ENCODE measurements at places on chromosomes 1 and 21.

- no peak for DNase-seq
Observed at GRCh38 chr1:240768979-240769378, 157.0 kb upstream of the GREM2 start.

GRCh38 chr1:174000371-174000770 lies 21.8 kb downstream of the RC3H1 start:
- no peak for DNase-seq

- DNase-seq, result no peak
Observed at GRCh38 chr1:227035316-227035715, 95.2 kb downstream of the COQ8A start.

DNA sequence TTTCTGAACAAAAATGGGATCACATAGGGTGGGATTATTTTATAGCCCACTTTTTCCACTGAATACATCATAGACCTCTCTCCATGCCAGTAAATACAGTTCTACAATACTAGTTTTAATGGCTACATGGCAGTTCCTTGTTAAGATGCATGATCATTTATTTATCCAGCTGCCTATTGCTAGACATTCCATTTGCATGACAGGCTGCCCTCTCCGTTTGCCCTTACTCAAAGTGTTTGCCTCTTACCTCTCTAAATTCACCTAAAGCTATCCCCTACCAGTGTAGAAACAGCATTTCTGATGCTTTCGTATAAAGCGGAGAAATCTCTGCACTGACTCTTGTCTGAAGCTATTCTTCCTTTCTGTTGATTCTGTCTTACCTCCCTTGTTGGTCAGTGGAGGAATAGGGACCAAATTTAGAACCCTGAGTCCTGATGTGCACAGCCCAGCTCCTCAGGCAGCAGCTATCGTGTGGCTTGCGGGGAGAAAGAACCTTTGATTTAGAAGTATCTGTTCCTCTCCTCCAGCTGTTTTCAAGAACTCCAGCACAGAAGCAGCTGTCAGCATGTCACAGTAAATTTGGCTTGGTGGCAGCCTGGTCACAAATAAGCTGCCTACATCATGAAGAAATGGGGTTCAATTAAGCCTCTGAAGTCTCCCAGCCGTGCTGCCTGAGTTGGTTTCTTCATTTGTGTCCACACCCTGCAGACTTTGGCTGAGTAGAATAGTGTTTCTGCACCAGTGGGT lies 337.3 kb downstream of the PRDM2 start:
- no peak for DNase-seq

- no peak for DNase-seq
Observed at GRCh38 chr1:247400685-247401084, 15.3 kb upstream of the NLRP3 start.

GRCh38 chr1:90318431-90318830 lies 323.5 kb downstream of the ZNF326 start:
- DNase-seq, result no peak

- no peak for DNase-seq
Observed at GRCh38 chr1:247334378-247335133, 2.9 kb upstream of the ZNF496 start.

DNA sequence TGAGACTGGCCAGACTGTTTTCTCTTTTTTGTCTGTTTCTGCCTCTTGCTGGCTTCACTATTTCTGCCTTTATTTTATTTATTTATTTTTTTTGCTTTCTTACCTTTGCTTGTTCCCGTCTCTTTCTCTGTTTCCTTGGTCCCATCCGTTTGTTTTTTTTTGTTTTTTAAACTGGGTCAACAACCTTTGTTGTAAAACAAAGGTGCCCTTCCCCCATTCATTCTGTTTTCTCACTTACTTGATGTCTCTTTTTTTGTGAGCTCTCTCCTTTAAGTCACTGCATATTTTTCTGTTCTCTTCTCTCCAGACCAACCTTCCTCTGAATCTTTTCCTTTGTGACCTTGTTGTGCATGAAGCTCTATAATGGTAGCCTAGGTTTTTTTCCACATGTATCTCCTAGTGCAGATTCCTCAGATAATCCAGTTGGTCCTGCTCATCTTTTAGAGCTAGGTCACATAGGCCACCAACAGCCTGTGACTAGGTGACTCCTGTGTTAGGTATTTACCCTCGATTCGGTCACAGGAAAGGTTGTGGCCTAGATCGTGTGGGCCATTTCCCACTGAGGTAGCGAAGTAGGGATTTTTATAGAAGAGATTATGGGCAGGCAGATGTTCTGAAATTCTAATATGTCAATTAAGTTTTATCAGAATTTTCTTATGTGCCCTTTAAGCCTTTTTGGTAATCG lies 15.9 kb downstream of the GNAI3 start:
- no peak for DNase-seq

- no peak for DNase-seq
Observed at GRCh38 chr1:52706941-52707926, 9.1 kb upstream of the COA7 start.

DNA sequence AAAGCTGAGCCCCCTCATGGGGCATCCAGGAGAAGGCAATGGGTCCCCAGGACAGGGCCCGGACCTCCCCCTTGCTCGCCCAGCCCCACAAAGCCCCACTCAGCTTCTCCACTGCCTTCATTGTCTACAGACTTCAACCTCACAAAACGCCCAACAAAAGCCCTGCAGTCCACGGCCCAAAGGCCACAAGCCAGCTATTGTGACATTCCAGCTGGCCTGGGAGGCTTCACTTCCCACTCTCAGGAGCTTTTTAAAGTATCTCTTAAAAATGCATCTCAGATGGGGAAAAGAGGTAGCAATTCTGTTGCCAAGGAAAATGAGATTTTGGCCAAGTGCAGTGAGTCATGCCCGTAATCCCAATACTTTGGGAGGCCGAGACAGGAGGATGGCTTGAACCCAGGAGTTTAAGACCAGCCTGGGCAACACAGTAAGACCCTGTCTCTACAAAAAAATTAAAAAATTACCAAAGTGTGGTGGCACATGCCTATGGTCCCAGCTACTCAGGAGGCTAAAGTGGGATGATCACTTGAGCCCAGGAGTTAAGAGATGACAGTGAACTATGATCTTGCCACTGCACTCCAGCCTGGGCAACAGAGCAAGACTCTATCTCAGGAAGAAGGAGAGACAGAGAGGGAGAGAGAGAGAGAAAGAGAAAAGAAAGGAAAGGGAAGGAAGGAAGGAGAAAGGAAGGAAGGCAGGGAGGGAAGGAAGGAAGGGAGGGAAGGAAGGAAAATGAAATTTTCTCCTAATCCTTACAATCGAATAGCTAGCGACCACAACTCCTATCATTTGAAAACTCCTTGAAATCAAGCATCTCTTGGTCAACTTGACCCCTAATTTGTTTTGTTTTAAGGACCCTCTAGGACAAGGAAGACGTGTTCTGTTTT lies 31.4 kb upstream of the TARDBP start:
- no peak for DNase-seq

DNA sequence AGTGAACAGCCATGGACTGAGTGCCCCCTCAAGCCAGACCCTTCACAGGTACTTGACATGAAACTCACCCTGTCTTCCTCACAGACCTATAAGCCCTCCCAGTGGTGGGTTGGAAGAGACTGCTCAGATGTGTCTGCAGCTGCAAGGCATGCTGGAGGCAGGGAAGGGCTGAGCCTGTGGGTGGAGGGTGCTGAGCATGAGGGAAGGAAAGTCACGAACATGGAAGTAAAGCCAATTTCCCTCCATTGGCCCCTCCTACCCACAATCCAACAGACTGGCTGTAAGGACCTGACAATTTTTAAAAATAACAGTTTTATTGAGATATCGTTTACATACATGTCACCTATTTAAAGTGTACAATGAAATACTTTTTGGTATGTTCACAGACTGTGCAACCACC lies 44.1 kb downstream of the RCSD1 start:
- no peak for DNase-seq

DNA sequence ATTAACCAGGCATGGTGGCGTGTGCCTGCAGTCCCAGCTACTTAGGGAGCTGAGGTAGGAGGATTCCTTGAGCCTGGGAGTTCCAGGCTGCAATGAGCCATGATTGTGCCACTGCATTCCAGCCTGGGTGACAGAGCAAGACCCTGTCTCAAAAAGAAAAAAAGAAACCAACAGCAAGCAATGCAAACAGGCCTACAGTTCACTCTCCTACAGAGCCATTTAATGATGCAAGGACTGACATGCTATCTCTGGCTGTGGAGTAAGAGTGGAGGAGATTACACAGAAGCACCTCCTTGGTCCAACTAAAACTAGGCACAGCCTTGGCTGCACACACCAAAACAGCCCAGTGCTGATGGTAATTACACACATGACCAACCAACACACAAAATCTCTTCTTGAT lies 127.5 kb upstream of the SOD1 start:
- no peak for DNase-seq

DNA sequence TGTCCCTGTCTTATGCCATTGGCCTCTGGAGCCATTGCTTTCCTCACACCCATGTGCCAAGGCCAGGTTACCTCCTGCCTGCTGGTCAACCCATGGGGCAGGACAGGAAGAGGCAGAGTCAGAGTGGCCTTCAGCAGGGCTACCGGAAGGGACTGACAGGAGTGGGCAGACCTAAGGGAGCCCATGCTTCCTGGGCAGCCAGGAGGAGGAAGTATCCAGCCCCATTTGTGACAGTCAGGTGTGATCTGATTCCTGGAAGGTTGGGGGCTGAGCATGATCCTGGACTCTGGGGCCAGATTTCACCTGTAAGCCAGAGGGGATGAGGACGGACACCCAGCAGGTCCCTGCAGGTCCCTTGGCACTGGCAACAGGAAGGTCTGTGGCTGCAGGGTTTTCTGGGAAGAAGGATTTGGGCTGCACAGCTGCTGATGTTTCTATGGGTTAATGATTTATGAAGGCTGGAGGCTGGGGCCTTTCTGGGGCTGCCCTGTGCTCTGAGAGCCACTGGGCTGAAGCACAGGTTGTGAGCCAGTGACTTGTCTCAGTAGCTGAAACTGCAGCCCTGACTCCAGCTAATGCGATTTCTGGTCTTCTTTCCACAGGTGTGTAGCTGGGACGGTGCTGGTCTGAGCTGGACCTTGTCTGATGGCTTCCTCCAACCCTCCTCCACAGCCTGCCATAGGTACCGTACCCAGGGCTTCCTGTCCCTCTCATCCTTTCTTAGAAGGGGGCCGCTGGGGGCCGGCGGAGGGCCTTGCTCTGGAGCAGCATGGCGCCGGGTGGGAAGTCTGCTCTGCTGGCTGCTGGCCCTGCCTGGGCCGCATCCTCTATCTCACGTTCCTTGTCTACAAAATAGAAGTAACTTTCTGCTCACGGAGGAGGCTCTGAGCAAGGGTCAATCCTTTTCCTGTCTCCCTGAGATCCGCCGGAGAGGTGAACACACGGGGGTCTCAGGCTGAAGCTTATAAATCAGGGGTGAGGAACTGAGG lies 40.7 kb downstream of the ARHGEF10L start:
- DNase-seq, result no peak

DNA sequence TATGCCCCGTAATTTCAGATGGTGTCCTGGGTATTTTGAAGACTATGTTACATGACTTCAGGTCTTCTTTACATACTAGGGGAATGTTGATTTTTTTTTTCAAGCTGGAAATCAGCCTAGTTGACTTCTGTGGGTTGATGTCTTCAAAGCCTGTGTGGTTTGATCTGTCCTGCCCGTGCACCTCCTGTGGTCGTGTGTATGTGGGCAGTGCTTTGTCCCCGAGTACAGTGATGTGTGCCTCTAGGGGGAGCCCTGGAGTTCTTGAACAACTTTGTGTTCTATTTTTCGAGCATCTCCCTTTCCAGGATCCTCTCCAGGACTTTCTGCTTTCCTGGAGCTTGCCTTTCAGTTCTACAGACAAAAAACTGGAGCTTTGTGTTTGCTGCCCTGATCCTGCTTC lies 28.9 kb downstream of the OBSCN start:
- DNase-seq, result no peak

DNA sequence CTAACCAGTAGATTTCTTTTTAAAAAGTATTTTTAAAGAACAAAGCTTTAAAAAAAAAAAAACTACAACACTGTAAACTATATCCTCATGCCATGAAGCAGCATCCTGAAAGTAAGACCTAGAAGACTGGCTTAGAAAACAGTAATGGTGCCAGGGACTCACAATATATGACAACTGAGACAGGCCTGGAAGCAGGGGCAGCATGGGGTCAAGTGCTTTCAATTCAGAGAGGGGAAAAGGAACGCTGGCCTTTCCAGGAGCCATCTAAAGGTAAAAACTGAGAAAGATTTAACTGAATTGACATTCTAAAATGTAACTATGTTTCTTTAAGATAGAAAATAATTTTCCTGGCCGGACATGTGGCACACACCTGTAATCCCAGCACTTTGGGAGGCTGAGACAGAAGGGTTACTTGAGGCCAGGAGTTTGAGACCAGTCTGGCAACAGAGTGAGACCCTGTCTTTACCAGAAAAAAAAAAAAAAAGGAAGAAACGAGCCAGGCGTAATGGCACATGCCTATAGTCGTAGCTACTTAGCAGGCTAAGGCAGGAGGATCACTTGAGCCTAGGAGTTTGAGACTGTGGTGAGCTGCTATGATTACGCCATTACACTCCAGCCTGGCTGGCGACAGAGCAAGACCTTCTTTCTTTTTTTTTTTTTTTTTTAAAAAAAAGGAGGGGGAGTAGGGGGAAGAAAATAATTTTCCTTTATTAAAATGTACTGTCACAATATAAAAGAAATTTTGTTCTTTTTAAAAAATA lies 54.1 kb downstream of the SLC35D1 start:
- no peak for DNase-seq

- DNase-seq, result no peak
Observed at GRCh38 chr1:80462006-80462405, 1338.7 kb upstream of the ADGRL2 start.

- no peak for DNase-seq
Observed at GRCh38 chr1:6241107-6241886, 2.7 kb upstream of the HES3 start.

GRCh38 chr1:154453574-154454352 lies 48.3 kb upstream of the TDRD10 start:
- no peak for DNase-seq

- DNase-seq, result no peak
Observed at GRCh38 chr1:74726063-74726462, 6.8 kb downstream of the CRYZ start.

- no peak for DNase-seq
Observed at GRCh38 chr1:64484651-64485050, 14.7 kb downstream of the CACHD1 start.

GRCh38 chr1:86552376-86552775 lies 5.5 kb downstream of the CLCA4 start:
- DNase-seq, result no peak

DNA sequence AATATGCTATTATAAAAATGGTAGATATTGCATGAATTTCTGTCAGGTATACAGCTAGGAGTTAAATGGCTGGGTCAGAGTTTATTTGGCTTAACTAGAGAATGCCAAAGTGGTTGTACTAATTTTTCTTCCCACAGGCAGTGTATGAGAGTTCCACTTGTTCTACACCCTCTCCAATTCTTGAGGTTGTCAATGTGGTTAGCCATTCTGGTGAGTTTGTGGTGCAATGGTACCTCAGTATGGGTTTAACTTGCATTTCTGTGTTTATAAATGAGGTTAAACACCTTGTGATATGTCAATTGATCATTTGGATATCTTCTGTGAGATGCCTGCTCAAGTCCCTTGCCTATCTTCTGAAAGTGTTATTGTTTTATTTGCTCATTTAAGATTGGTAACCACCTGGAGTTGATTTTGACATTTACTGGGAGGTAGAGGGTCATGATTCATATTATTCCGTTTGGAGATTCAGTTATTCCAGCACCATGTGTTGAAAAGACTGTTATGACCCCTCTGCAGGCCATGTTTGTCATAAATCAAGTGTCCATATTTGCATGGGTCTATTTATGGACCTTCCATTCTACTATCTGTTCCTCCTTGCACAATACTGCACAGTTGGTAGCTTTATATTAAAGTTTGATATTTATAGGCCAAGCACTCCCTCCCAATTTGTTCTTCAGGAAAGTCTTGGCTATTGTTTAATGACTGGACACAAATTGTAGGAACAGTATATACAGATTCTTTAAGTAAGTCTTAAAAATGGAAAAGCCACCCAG lies 5.8 kb downstream of the FALEC start:
- DNase-seq, result no peak
